ENCODE measurements at places on chromosomes 3 and 15.

- no peak for DNase-seq
Observed at GRCh38 chr3:74267131-74267530, 347.3 kb downstream of the CNTN3 start.

- DNase-seq: no peak
Observed at GRCh38 chr15:73687351-73687750, 3.2 kb downstream of the CD276 start.

GRCh38 chr3:123642182-123642956 lies 57.5 kb upstream of the HACD2 start:
- no peak for DNase-seq

GRCh38 chr3:28250999-28251398 lies 9.6 kb downstream of the CMC1 start:
- DNase-seq: no peak

- DNase-seq: no peak
Observed at GRCh38 chr3:156788846-156789245, 37.3 kb upstream of the LEKR1 start.

Data from central memory CD4-positive, alpha-beta T cell (primary cell).